NCI-H1092 (cell line): ENCODE measurements at places on chromosomes 12 and 14.

DNA sequence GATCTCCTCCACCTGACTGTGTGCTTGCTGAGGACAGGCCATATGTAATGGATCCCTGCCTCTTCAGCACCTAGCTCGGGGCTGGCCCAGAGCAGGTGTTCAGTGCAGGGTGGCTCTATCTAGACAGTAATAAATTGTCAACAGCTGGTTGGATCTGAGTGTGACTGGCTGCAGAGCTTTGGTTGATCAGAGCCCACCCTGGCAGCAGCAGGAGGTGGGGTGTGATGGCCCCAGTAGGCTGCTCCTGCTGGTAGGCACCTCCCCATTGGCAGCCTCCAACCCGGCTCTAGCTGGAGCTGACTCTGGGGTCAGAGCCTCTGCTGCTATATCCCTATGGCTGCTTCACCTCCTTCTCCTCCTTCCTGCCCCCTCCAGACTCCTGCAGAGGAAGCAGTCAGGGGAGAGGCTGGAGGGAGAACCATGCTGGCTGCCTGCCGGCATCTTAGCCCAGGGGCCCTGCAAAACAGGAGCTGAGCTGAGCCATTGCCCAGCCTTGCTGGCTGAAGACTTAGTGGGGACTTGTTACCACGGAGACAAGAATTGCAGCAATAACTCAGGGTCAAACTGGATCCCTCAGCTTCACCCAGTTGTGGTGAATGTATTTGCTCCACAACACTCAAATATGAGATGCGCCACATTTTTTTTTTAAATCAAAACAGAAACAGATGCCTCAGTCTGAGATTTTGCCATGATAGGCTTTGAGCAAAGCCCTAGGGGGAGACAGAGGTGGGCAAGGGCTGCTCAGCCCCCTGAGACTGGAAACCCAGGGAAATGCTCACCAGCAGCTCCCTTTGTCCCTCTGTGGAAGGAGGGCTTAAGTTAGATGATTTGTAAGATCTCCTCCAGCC is 22.2 kb downstream of the TMEM63C start:
- DNase-seq, result peak; percentile 87

- no peak for DNase-seq
Measured at GRCh38 chr12:61781021-61781581, 479.1 kb upstream of the USP15 start.

DNA sequence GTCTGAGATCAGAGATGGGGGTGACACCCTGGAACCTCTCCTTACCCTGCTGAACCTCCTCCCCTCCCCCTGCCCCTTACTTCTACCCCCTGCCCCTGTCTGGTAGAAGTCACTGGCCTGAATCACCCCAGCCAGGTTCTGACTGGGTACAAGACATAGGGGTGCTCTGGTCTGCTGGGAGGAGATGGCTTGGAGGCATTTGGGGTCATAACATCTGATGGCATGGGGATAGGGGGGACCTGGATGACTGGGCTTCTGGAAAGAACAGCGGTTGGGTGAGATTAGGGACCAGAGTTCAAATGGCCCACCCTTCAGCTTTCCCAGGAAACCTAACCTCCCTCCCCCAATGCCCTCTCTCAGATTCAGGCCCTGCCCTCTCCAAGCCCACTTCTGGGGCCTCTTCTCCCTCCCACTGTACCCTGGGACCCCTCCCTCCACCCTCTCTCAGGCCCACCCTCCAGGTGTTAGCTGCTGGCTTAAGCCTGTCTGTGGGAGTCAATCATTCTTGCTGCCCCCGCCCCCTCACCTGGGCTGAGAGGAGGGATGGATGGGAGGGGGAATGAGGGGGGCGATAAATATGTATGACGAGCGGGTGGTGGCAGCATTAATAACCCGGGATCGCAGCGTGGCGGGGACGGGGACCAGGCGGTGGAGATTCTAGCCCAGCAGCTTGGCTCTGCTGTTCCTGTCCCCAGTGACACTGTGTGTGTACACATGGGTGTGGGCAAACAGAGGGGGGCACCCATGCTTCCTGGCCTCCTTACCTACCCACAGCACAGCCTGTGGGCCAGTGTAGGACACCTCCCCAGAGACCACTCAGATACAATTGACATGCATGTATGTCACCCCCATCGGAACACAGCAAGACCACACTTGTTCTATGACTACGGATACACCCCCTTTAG is 5.9 kb downstream of the NXPH4 start:
- no peak for DNase-seq

- DNase-seq, result no peak
Measured at GRCh38 chr12:94261119-94261518, 112.7 kb downstream of the PLXNC1 start.
